ENCODE measurements at places on chromosomes 16 and 17.

- DNase-seq: no peak
These were observed 117.1 kb upstream of the ZNF750 start for GRCh38 chr17:82956726-82957468.

DNA sequence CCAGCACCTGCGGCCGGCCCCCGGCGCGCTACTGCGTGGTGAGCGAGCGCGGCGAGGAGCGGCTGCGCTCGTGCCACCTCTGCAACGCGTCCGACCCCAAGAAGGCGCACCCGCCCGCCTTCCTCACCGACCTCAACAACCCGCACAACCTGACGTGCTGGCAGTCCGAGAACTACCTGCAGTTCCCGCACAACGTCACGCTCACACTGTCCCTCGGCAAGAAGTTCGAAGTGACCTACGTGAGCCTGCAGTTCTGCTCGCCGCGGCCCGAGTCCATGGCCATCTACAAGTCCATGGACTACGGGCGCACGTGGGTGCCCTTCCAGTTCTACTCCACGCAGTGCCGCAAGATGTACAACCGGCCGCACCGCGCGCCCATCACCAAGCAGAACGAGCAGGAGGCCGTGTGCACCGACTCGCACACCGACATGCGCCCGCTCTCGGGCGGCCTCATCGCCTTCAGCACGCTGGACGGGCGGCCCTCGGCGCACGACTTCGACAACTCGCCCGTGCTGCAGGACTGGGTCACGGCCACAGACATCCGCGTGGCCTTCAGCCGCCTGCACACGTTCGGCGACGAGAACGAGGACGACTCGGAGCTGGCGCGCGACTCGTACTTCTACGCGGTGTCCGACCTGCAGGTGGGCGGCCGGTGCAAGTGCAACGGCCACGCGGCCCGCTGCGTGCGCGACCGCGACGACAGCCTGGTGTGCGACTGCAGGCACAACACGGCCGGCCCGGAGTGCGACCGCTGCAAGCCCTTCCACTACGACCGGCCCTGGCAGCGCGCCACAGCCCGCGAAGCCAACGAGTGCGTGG, 1.5 kb downstream of the NTN1 start:
- DNase-seq: no peak

- DNase-seq: peak; percentile 87
These were observed at the start of gene SYNGR2 for GRCh38 chr17:78168242-78168902. Gene SYNGR2, plus strand, starts transcription at chr17:78168581. Its CDS starts 36 bp downstream, at chr17:78168617.

DNA sequence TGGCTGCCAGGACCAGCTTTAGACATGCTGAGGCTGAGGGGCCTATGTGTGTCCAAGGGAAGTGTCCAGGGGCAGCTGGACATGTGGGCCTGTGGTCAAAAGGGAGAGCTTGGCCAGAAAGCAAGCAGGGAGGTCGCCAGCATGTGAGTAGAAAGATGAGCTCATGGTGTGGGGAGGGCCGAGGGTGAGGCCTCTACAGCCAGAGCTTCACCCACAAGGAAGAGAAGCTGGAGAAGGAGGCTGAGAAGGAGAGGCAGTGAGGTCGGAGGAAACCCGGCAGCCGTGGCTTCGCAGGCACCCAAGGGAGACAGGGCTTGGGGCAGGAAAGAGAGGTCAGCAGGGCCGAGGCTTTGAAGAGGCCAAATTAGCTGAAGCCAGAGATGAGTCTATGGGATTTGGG, 4.0 kb upstream of the HSD11B2 start:
- DNase-seq: no peak

DNA sequence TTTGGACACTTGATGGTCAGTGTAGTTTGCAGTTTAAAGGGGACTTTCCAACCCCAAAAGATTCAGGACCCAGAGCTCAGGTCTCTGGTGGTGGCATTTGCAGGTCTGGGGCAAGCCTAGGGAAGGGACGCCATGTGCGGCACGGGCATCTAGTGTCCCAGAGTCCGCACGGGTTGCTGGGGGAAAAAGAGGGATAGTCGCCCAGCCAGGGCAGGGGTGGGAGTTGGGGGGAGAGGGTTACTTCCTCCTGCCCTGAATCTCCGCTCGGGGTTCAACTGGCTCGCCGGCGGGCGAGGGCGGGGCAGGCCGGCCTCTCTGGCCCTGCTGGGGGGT, 239 bp upstream of the CA7 start:
- no peak for DNase-seq

DNA sequence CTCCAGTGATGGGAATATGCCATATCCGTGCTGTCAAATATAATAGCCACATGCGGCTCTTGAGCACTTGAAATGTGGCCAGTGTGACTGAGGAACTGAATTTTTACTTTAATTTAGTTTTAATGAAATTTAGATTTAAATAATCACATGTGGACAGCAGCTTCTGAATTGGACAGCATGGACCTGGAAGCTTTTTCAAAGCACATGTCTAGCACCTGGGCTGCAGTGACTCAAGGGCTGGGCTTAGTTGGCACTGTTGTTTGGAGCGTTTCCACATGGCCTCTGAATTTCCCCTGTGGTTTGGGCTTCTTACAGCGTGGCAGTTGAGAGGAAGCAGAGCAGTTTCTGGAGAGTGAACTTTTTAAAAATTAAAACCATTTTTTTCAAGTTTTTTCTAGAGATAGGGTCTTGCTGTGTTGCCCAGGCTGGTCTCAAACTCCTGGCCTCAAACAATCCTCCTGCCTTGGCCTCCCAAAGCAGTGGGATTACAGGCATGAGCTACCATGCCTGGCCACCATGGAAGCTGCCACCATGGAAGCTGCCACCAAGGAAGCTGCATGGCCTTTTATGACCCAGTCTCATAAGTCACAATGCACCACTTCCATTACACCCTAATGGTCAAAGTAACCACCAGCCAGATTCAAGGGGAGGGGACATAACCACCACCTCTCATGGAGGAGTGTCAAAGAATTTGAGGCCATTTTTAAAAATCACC, 6.7 kb upstream of the TOB1 start:
- peak; percentile 45 for DNase-seq

- DNase-seq: no peak
These were observed 759.9 kb downstream of the KCNJ2 start for GRCh38 chr17:70929226-70929625.

DNA sequence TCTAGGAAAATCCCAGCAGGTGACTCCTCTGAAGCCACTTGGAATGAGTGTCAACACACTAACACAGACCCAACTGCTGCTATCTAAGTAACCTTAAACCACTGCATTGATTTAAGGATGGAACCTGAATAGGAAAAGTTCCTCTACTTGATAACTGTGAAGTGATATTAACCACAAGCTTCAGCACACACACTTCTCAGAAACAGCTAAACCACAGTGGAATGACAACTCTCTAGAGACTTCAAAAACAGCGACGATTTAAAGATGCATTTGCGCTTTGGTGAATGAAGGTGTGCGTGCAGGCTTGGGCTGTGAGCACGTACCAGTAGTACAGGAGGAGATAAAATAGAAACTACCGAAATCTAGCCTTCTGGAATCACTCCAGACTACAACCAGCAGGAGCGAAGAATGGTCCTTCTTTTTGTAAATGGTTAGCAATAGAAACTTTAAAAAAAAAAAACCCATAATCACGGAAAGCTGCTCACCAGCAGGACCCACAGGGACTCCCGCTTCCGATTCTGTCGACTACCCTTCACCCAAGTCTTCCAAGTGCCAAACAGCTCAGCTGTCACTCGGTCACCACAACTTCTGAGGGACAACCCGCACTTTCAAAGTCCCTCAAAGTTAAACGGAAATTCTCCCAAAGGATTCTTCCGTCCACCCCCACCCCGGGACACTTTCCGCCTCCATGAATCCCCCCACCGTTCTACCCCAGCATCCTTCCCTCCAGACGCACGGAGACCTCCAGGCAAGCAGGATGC, 137.7 kb upstream of the CORO6 start:
- DNase-seq: peak; percentile 21

GRCh38 chr17:78624324-78625151, 47.3 kb upstream of the DNAH17 start:
- DNase-seq: peak; percentile 25

DNA sequence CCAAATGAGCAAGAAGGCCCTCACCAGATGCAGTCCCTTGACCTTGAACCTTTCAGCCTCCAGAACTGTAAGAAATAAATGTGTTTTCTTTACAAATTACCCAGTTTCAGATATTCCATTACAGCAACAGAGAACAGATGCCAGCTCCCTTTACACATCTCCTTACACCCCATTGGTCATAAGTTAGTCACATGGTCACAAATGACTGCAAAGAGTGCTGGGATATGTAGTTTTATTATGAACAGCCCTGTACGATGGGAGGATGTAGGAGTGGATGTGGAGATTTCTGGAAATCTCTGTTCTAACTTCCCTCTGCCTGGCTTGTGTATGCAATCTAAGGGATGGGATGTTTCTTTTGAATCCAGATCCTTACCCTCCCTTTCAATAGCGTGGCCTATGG, 13.3 kb upstream of the RPL38 start:
- DNase-seq: peak; percentile 72

DNA sequence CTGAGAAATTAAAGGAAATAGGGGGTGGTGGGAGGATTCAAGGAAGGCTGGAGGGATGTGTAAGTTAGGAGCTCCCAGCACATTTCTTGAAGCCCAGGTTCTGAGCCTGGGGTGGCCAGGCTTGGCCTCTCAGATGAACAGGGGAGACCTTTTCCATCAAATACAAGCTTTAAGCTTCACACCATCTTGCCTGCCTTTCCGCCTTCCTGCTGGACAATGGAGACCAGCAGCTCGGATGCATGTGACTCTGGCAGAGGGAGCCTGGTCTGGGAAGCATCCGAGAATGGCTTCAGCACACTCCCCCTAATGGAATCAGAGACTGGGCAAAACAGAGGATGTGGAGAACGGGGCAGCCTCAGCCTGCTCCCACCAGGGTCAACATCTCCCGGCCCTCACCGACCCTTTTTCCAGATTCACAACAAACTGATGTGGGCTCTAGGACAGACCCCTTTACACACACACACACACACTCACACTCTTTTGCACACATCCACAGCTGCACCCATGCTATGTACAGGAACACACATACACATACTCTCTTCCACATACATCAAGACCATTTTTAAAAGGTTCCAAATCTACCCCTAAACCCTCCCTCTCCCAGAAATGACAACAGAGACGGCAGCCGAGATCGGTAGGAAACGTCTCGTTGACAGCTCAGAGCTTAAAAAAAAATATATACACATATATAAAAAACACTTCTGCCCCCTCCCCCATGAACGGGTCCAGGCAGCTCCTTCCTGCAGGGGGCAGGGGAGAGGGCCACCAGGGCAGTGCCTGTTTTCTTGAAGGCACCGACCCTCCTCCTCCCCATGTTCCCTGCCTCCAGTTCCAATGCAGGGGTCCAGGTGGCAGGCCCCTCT, 6.5 kb upstream of the ATXN7L3 start:
- no peak for DNase-seq

GRCh38 chr17:15502369-15503112, 35.1 kb upstream of the CDRT4 start:
- peak; percentile 81 for DNase-seq

DNA sequence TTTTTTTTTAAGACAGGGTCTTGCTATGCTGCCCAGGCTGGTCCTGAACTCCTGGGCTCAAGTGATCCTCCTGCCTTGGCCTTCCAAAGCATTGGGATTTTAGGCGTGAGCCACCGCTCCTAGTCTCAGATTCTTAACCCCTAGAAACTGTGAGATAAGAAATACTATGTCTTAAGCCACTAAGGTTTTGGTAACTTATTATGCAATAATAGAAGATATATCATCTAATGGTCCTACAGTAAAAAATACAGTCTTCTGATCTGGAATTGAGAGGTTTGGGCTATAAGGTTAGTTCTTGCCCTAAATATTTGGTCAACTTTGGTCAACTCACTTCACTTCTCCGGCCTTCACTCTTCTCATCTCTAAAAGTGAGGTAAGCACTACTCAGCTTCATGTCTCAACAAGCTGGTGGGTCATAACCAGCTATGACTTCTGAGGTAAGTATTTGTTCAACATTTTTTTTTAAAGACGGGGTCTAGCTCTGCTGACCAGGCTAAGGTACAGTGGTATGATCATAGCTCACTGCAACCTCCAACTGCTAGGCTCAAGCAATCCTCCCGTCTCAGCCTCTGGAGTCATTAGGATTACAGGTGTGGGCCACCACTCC, 14.7 kb downstream of the RAD51D start:
- no peak for DNase-seq

GRCh38 chr17:73427198-73427597, 115.4 kb upstream of the CDC42EP4 start:
- no peak for DNase-seq

- no peak for DNase-seq
These were observed 397 bp downstream of the CDC42EP4 start for GRCh38 chr17:73311428-73311780.

DNA sequence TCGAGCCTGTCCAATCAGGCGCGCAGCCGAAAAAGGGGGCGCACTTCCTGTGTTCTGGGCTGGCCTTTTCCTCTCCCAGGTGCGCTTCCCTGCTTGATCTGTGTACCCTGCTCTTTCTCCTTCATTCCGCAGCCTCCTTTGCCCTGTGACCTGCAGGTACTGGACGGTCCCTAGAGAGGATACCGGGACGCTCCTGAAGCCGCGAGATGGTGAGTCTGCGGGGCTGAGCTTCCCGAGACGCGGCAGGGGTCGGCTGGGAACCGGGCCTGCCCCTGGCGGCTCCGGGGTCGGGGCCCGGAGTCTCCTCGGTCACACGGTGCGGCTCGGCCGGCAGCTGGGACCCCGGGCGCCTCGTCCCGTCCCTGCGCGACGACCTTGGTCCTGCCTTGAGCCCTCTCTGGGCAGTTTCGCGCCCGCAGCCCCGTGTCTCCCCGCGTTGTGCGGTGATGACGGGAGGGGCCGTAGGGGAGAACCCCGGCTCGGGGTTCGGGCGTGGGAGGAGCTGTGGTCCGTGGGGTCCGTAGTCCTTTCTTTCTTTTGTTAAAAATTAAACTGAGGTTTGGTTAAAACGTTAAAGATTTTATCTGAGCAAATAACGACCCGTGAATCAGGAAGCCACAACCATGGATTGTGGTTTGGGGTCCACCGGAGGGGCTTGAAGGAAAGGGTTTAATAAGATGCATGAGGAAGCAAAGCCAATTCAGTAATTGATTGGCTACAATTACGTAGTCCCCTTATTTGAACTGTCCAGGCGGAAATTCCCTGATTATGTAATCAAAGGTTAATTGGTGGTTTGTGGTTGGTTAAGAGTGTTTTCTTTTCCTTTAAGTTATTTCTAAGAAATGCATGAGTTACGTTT, 172.8 kb upstream of the ZNF267 start:
- peak; percentile 83 for DNase-seq

- no peak for DNase-seq
These were observed 8.7 kb downstream of the ARHGAP27 start for GRCh38 chr17:45423975-45424335.

DNA sequence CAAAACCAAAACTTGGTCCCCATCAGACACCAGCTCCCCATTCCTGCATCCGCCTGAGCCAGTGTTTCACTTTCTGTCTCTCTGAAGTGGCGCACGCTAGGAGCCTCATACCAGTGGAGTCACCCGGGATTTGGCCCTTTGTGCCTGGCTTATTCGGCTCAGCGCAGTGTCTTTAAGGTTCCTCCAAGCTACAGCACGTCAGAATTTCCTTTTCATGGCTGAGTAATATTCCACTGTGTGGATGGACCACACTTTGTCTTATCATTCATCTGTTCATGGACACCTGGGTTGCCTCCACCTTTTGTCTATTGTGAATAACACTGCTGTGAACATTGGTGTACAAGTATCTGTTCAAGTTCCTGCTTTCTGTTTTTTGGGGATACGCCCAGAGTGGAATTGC, 45.2 kb upstream of the CHMP6 start:
- no peak for DNase-seq

GRCh38 chr16:14181371-14182050, 110.4 kb downstream of the MRTFB start:
- DNase-seq: no peak

- DNase-seq: no peak
These were observed 518.6 kb upstream of the WSB1 start for GRCh38 chr17:26775219-26775822.

All from Daoy (cell line).